ENCODE measurements at places on chromosomes 3 and 15.

DNA sequence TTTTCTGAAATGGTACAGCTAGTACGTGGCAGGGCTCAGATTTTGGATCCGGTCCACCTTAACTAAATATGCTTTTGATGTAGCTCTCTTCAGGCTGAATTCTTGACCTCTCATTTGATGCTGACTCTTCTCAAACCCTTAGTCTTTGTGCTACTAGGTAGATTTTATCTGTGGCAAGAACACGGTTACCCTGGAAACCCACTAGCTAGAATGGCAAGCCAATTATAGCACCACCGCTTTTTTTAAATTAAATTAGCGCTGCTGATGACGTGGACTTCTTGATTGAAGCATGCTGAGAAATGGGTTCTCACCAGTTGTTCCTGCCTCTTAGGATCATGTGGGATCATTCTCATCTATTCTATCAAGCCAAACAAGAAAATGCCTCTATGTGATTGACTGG lies 421.5 kb downstream of the LPP start:
- no peak for DNase-seq

- DNase-seq: no peak
Measured at GRCh38 chr3:43810797-43811196, 120.1 kb downstream of the ABHD5 start.

DNA sequence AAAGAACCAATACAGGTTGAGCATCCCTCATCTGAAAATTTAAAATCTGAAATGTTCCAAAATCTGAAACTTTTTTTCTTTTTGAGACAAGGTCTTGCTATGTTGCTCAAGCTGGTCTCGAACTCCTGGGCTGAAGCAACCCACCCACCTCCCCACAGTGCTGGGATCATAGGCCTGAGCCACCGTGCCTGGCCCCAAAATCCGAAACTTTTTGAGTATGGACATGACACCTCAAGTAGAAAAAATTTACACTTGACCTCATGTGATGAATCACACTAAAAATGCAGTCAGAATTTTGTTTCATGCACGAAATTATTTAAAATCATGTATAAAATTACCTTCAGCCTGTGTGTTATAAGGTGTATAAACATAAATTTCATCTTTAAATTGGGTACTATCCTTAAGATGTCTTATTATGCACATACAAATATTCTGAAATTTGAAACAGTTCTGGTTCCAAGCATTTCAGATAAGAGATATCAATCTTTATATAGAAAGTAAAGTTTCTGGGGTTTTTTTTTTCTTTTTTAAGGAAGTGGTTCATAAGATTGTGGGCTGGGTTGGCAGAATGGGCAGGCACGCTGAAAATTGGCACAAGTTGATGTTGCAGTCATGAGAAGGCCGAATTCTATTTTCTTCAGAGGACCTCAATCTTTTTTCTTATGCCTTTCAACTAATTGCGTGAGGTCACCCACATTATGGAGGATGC lies 72.5 kb downstream of the SPRED1 start:
- DNase-seq: no peak

- peak; percentile 35 for DNase-seq
Measured at GRCh38 chr3:187743195-187744141, 1.8 kb downstream of the BCL6 start.

- DNase-seq: no peak
Measured at GRCh38 chr15:84151205-84151931, 84.2 kb upstream of the GOLGA6L4 start.

DNA sequence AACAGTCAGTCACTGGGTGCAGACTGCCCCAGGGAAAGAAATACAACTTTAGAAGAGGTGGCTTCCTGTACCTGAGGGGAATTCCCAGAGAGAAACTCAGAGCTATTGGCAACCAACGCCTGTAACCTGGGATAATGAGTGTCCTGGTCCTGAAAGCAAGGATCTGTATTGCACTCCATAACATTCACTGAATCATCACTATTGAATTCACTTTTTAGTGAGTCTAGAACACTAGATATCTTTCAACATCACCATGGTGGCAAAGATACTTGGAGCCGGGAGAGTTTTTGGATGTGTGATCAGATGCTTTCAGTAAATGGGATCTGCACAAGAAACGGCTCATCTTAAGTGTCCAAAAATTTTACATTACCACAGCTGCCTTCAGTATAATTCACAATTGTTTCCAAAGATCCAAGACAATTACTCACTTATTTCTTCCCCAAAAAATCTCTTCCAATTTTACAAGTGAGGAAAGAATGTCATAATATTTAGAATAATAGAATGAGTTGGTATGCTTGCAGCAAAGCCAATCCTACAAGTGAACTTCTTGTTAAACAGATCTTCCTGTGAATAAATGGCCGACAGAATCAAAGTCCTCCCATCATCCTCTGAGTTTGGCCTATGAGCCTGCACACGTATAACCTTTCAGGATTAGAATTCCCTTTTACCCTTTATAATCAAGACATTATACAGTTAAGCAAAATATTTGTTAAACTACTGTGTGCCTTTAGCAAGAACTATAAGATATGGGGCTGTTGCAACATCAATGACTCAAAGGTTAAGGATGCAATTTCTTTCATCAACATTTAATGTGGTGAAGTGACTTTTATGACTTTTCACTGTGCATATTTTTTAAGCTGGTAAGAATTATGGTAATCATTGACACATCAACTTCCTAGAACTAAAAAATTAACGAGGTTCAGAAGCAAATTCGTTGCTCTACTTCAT lies 243.3 kb upstream of the COL8A1 start:
- no peak for DNase-seq

DNA sequence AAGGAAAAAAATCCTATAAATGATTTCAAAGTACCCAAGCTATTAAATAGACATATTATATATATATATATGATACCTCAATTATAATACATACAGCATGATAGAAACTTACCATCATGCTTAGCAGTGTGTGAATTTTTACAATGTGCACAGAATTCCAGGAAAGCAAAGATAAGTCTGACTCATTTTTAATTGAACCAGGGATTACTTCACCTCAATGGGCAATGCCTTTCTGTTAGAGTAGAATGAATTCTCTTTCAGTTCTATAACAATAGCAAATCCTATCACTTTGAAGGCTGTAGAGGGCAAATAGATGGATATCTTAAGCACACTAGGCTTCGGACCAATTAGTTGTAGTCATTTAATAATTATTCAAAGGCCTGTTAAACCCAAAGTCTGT lies 54.8 kb upstream of the P3H2 start:
- DNase-seq: no peak

DNA sequence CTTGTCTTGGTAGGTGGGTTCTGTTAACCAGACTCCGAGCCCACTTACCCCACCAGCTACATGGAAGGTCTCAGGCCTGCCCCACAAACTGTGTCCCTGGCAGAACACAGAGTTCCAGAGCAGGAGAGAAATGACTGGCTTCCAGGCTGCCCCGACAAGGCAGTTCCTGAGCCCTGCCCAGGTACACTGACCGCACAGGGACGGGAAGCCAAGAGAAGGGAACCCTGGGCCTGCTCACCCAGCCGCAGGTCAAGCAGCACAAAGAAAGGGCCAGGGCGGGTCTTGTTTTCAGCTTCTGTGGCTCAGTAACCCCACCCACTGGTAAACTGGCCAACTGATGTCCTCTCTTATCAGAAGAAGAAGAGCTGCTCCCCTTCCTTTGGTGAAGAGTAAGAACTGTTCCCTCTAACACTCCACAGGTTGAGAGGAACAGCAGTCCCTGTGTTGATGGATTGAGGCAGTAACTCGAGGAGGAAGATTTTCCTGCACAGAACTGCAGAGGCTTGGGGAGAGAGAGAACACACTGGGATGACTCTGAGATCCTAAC lies 68.4 kb downstream of the CRTC3 start:
- DNase-seq: no peak

DNA sequence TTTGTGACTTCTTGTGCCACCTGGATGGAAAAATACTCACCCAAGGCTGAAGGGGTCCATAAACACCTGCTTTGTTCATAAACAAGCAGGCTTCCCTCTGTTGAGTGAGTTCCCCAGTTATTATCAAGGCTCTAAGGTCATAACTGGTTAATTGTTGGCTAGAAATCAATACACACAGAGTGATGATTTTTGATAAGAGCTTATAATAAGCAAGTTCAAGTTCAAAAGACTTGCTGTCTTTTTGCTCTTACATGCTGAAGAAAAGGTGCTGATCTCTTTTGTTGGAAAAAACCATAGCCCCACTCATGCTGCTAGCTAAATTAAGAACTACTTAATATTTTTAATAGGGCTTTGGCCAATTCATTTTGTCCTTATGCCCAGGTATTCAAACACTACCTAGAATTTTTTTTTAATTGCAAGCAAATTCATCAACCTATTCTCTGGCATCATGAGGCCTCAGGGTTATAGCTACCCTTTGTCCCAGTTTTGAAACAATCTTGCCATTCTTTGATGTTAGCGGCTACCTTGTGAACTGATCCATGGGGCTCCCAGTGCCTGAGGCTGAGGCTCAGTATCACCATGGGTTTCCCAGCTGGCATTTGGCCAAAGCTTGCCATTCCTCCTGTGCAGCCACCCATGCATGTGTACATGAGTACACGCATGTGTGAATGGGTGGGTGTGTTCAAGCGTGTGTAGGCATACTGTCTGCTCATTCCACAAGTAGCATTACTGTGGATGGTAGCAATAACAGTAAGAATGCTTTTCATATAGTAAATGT lies 127.6 kb upstream of the LPP start:
- no peak for DNase-seq
